ENCODE measurements at places on chromosomes 12 and 14.

DNA sequence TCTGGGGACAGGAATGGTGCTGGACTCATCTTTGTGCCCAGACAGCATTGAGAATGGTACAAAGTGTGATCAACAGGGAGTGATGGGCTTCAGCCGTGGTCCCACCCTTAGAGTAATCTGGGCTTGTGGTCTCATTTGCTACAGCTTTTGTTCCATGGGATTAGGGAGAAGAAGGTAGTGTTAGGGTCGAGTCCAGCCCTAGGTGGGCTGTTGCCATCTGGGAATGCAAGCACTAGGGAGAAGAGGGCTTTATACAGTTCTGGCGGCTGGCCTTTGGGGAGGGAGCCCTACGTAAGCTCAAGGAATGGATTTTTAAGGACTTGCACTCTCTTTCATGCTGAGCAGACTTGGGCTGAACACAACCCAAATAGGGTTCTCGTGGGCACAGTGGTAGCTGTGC is 4.9 kb downstream of the PLEKHG3 start:
- DNase-seq = no peak

DNA sequence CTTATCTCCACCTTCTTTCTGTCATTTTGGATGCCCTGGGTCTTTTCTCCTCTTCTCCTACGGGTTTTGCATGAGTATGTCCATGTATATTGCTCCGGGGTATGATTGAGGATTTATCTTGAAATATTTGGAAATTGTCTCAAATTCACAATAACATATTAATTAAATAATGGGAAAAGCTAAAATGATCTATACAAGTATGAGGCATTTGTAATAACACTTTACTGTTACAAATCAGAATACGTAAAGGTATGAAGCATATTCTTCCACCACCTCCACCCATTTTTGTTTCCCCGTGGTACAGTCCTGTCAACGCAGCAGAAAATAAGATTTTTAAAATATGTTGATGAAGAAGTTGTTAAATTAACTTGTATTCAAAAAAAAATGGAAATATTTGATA is 91.3 kb downstream of the PPP2R5C start:
- no peak for DNase-seq

DNA sequence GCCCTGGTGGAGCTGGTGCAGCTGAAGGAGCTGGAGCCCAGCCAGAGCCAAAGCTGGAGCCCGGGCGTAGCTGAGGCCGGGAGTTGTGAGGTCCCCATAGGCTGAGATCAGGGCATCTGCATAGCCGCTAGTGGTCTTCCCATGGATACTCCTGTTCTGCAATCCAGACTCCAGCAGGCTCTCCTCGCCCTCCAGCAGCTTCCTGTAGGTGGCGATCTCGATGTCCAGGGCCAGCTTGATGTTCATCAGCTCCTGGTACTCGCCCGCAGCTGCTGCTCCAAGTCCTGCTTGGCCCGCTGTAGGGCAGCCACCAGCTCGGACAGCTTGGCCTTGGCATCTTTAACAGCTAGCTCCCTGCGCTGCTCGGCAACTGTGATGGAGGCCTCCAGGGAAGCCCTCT is 966.1 kb downstream of the FSCB start:
- no peak for DNase-seq

GRCh38 chr12:68439368-68440045 is 107.3 kb upstream of the MDM1 start:
- DNase-seq = no peak

DNA sequence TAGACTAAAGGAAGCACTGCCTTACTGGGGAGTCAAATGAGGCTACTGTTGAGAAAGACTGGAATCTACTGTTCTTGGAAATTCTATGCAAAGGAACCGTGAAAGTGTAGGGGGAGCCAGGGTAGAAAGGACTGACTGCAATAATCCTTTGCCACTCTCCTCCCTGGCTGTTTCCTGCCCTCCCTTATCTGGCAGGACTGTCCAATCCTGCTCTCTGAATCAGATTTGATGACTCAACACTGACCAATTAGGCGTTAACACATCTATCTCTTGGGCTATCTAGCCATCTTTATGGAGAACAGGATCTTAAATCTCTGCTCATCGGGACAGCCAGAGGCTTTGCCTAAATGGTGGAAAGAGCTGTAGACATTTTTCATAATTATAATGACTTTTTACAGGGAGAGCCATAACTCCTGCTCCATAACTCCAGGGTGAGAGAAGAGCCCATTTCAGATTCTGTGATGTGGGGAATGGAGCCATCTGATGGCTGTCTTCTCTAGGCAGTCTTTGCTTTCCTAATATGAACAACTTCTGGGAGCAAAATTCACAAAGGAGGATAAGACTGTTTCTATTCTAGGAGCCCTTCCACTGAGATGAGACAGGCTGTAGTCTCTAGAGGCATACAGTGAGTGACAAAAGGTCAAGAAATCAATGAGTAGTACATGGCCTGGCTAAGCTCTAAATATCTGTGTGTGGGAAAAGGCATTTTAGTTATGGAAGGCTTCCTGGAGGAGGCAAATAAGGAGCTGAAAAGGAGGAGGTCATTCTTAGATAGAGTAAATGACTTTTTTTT is 68.9 kb upstream of the CISTR start:
- DNase-seq = no peak

DNA sequence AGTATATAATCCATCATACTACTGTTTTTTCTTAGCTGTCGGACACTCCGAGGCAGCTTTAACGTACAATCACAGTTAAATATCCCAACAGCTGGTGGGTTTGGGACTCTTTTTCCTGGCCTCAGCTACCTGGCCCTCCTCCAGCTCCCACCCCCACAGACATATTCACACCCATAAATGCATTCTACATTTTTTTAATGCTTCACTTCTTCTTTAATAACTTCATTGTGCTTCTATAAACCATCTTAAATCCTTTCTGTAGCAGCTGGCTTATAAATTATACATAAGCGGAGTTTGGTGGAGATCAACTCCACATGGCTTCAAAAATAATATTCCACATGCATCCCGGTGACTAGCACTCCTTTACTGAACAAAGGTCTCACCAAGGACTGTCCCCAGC is 33.3 kb downstream of the TDG start:
- DNase-seq = no peak

GRCh38 chr12:52178984-52179383 is 12.8 kb downstream of the KRT80 start:
- DNase-seq = no peak

DNA sequence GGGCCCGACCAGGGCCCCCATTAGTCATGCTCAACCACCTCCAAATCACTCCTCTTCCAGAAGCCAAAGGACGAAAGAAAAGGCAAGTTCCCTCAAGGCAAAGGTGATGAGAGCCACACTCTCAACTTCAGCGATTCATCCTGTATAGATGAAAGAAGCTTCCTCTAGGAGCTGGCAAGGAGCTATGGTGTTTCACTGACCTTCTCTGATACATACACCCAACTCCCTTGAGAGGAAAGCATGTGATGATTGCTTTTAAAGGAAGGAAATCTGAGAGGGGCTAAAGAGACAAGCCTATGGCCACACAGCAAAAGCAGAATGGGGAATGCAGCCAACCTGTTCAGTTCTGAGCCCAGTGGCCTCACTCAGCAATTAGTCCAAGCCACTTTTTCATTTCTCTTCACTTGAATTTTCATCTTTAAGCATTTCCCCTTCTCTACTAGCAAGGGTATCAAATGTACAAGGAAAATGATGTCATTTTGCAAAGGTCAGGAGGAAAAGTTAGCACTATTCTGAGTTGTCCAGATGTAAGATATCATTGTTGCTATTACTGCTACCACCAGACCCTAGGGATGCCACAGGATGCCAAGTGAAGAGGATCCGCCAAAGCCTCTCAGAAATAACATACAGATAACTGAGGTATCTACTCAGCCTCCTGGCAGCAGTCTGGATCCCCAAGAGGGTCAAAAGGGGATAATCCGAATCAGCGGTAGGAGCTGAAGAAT is 82.5 kb downstream of the MAP3K9 start:
- DNase-seq = no peak

GRCh38 chr14:94401083-94401482 is 12.7 kb upstream of the SERPINA1 start:
- no peak for DNase-seq

- no peak for DNase-seq
Measured at GRCh38 chr14:63361790-63362189, 43.1 kb upstream of the GPHB5 start.

DNA sequence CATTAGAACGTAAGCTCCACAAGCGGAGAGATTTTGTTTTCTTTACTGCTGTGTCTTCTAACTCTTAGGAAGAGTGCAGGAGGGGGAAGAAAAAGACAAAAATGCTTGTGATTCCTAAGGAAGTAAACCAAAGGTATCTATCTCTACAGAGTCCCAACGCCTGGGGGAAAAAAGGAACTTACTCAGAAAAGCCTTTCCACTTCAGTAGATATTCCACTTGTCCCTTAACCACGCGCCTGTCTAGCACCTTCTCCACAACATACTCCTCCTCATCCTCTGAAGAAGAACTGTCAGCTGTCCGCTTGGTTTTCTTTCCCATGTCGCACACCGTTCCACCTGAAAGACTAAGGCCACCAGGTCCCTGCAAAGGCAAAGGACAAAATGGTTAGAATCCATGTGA is 22.6 kb downstream of the CBX5 start:
- DNase-seq = no peak

- DNase-seq = no peak
Measured at GRCh38 chr14:71701990-71702389, 230.2 kb upstream of the RGS6 start.

DNA sequence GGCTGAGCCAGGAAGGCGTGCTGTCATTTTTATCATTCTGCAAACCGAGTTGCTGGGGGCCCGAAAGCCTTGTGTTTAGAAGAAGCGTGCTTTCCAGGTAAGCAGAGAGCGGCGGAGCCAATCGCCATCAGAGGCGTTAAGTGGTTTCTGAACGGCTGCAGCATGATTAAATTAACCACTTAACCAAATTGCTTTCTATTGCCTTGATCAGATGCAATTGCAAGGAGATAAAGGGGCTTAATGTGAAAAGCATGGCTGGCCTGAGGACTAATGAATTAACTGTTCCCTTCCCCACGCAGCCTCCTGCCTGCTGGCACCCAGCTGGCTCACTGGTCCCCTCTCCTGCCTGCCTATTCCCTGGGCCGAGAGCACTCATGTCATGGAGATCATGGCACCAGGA is 36.6 kb upstream of the CHGA start:
- no peak for DNase-seq

- no peak for DNase-seq
Measured at GRCh38 chr12:76781321-76781720, 17.4 kb downstream of the ZDHHC17 start.

- DNase-seq = no peak
Measured at GRCh38 chr14:57274551-57274950, 5.8 kb downstream of the AP5M1 start.

DNA sequence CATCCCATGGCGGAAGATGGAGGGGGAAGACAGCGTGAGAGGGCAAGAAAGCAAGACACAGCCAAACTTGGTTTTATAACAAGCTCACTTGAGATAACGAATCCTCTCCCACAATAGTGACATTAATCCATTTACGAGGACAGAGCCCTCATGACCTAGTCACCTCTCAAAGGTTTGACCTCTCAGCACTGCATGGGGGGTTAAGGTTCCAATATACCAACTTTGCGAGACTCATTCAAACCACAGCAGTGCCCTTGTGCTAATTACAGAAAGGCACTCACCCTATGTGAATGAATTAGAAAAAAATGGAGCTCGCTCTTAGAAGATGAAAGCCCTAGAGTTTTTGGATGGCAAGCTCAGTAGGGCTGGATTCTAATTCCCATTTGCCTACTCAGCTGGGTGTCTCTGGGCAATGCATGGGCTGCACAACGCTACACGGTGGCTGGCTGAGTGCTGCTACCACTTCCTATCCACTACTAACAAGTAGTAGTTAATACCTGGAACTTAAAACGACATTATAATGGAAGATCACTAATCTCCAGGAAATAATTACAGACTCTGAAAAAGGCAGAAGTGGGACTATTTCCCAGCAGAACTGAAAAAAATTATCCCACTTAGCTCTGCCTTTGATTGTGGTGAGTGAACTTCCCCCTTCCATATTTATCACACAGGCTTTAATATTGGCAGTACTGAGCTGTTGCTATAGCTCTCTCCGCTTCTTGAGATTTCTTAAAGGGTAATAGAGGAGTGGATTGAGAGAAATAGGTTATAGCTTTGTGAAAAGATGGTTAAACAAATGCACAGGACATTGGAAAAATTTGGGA is 27.5 kb downstream of the TESPA1 start:
- no peak for DNase-seq

DNA sequence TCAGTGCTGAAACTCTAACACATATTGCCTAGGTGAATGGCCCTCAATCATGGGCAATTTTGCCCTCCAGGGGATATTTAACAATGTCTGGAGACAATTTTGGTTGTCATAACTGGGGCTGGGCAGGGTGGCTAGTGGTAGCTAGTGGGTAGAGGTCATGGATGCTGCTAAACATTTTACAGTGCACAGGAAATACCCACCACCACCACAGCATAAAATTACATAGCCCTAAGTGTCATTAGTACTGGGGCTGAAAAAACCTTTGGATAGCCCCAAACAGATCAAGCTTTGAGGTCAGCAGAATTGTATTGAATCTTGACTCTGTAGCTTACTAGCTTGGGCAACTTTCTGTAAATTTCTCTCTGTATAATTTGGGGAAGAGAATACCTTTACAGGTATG is 758.0 kb downstream of the BCL11B start:
- DNase-seq = no peak

DNA sequence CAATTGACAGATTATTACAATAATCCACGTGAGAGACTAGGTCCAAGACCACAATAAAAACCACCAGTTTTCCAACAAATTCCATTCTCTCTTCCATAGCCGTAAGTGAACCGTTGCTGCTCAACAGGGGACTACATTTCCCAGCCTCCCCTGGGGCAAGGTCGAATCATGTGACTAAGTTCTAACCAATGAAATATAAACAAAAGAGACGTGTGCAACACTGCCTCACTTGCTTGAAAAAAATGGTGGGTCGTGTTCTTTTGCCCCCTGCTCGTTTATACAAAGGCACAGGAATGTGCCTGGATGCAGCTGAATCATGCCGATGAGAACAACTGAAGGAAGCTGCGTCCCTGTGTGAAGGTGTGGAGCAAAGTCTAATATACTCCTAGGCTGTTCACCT is 51.1 kb downstream of the HSPB8 start:
- DNase-seq = no peak

- DNase-seq = no peak
Measured at GRCh38 chr12:7327918-7328317, 24.0 kb downstream of the ACSM4 start.

- no peak for DNase-seq
Measured at GRCh38 chr12:2751230-2751629, 43.5 kb upstream of the FKBP4 start.

- no peak for DNase-seq
Measured at GRCh38 chr14:21038441-21039422, 3.4 kb upstream of the RNASE7 start.

Measured in GOT3 (cell line).